Kasumi-1 (cell line): ENCODE measurements at places on chromosomes 1 and 21.

- no peak for DNase-seq
Observed at GRCh38 chr1:178196631-178197030, 102.7 kb downstream of the RASAL2 start.

GRCh38 chr21:25845729-25846256, 111.0 kb downstream of the GABPA start:
- DNase-seq: no peak

- no peak for DNase-seq
Observed at GRCh38 chr1:230278376-230278775, 147.8 kb downstream of the PGBD5 start.

DNA sequence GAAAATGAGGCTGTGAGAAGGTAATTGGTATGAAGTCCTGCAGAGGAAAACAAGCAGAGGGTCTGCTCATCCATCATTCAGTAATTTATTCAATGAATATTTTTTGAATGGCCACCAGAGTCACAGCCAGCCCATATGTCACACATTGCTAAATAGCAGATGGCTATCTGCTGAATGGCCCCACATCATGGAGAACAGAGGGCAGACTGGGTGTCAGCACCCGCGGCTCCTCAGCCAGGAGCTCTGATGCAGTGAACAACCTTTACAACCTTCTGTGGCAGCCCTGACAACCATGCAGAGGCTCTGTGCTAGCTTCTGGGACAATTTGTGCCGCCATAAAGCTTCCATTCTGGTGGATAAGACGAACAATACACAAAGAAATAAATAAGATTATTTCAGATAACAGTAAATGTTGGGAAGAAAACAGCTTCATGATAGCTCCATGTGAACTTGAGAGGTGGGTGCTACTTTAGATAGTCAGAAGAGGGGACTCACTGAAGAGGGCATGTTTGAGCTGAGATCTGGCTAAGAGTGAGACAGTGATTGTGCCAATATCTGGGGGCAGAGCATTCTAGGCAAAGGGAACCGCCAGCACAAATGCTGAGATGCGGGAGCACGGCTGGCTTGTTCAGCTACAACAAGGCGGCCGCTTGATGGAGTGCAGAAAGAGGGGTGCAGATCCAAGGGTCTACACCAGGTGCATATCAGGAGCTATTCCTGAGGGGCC, 2.8 kb upstream of the C1orf210 start:
- no peak for DNase-seq

DNA sequence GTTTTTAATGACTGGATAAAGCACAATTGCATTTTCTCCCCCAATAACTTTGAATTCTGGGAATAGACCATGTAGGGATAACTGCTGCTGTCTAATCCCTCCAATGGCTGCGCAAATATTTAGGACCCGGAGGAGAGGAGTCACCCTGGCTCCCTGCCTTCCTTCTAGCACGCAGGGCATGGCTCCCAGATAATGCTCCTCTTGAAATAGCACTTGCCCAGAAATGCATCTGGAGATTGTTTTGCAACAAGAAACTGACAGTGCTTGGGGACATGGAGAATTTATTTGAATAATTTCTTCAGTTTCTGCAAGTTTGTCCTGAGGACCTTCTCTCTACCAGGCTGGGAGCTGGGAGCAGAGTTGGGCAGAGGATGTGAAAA, 83.5 kb downstream of the MAN1C1 start:
- DNase-seq: no peak

DNA sequence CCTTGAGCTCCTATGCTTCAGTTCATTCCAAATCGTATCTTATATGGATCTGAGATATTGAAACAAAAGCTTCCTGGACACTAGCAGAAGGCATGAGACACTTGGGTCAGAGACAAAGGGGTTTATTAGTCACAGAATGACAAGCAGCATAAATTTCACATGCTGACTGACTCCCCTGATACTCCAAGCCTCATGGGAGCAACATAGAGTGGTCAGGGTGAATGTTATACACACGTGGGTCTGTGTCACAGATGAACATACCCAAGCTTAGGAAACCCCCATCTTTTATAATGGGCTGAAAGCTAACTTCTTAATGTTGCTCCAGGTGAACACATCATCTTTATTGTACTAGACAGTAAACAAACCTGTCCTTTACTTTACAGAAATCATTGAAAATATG, 599.9 kb upstream of the RGS18 start:
- DNase-seq: no peak

- DNase-seq: no peak
Observed at GRCh38 chr1:219125342-219125741, 48.3 kb upstream of the LYPLAL1 start.

- no peak for DNase-seq
Observed at GRCh38 chr1:172821609-172822274, 162.8 kb downstream of the FASLG start.

DNA sequence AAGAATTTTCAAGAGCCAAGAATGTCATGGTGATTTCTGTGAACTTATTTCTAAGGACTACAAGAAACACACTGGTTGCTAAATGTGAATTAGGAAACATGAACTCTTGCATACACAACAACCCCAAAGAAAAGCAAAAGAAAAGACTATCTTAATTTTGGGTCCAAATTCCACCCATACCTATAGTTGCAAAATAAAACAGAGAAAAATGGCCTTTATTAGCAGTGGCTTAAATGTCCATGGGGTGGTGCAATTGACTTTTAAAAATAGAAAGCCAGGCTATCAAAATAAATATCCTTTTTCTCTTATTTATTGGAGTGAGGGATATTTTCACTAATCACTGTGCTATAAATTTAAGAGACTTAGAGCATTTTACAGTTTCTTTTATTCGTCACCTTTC, 80.9 kb upstream of the DPYD start:
- no peak for DNase-seq

GRCh38 chr1:186492531-186493291, 31.8 kb upstream of the PDC start:
- no peak for DNase-seq
